ENCODE measurements at places on chromosomes 3 and 15. TPM values are rescaled to one million over a fixed set of nuclear protein-coding genes. Genes with fewer than 3 reads are reported as not detected.
A peak's percentile ranks its signal among the peaks of the same experiment; 100 is the strongest.

The ACOX2 gene
- total RNA-seq, result not detected

The CCR3 gene
- total RNA-seq, result not detected

The DUOX2 gene
- total RNA-seq, result not detected

The TMC3 gene
- not detected for total RNA-seq

DNA sequence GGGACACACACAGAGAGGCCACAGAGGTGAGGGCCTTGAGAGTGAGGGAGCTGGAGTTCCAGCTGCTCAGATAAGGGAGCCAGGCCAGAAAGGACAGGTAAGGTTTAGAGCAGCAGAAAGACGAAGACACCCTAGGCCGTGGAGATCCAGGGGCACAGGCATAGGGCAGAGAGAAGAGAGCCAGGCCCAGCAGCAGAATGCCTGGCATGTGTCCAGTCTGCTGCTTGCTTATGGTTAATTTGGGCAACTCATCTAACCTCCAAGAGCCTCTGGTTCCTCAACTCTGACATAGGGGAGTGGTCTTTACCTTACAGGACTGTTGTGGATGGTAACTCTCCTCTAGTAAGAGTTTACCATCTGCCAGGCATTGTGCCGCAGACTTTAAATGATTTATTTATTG, 35.9 kb downstream of the STARD5 start:
- H3K27me3 ChIP-seq, result no peaks in the 10 kb centered on the region
- no peak overlapping the region for H3K27ac ChIP-seq
- peaks cover 14% of the 10 kb centered on the region for H3K36me3 ChIP-seq
- no peak overlapping the region for H3K4me3 ChIP-seq
- no peak for DNase-seq
- H3K4me1 ChIP-seq, result peaks cover 68% of the 10 kb centered on the region

GRCh38 chr15:74382004-74382816, 14.8 kb upstream of the CYP11A1 start:
- peak; percentile 94 for DNase-seq
- H3K27me3 ChIP-seq, result no peaks in the 10 kb centered on the region
- no peak overlapping the region for H3K4me3 ChIP-seq
- peak overlapping the region; percentile 82 for H3K27ac ChIP-seq
- H3K36me3 ChIP-seq, result no peaks in the 10 kb centered on the region

DNA sequence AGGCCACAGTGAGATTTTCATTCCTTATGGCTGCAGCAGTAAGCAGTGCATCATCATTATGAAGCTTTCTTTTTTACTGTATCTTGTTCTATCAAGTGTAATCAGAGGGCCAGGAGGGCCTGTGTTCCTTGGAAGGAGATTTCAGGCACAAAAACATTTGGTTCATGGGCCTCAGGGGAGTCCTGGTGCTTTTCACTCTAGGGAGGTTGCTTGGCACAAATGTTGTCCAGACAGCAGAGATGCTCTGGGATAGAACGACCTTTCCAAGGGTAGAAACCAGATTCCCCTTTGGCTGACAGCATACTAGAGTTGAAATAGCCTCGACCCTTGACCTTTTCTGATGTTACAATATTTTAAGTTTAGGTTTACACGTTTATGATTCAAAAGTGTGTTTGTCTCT, 95.3 kb upstream of the CLSTN2 start:
- H3K27me3 ChIP-seq, result no peaks in the 10 kb centered on the region
- H3K27ac ChIP-seq, result no peak overlapping the region
- H3K36me3 ChIP-seq, result no peaks in the 10 kb centered on the region
- no peak overlapping the region for H3K4me3 ChIP-seq
- H3K4me1 ChIP-seq, result no peaks in the 10 kb centered on the region
- DNase-seq, result no peak

- H3K4me1 ChIP-seq, result peaks cover 2% of the 10 kb centered on the region
- DNase-seq, result no peak
- H3K36me3 ChIP-seq, result no peaks in the 10 kb centered on the region
- no peak overlapping the region for H3K27ac ChIP-seq
- no peak overlapping the region for H3K4me3 ChIP-seq
These were observed 10.5 kb downstream of the DLEC1 start for GRCh38 chr3:38049358-38050126.

DNA sequence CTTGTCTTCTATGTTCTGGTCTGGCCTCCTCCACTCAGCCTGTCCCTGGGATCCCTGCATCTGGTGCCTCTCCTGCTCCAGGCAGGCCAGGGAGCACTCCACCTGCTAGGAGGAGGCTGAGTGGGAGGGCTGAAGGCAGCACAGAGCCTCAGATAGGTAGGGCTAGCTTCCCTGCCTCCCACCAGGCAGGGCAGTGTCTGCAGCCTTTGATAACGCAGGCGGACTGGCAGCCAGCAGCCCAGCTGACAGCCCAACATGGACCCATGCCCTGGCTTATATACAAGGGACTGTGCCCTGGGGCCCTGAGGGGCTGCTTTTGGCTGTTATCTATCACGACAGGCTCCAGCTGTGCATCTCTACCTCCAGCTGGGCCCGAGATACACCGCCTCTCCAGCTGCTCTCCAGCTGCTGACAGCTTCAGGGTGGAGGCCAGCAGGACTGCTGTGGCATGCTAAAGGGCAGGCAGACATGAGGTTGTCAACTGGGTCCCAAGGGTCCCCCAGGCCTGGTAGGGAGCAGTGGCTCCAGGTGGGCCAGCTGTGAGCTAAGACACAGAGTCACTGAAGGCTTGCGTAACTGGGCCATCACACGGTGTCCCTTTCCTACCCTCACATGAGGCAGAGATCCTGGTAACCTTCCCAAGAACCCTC, 5.2 kb upstream of the CLK3 start:
- no peaks in the 10 kb centered on the region for H3K36me3 ChIP-seq
- no peak for DNase-seq
- H3K27ac ChIP-seq, result no peak overlapping the region
- H3K4me1 ChIP-seq, result peaks cover 11% of the 10 kb centered on the region

Measured in activated CD4-positive, alpha-beta T cell treated with anti-CD3 and anti-CD28 coated beads, Interleukin-2, amount 10 ng/mL, durations not matched to agents 24 days and 14 days (primary cell).